Adipocyte (in vitro differentiated cells): ENCODE measurements at places on chromosomes 7 and 10.

DNA sequence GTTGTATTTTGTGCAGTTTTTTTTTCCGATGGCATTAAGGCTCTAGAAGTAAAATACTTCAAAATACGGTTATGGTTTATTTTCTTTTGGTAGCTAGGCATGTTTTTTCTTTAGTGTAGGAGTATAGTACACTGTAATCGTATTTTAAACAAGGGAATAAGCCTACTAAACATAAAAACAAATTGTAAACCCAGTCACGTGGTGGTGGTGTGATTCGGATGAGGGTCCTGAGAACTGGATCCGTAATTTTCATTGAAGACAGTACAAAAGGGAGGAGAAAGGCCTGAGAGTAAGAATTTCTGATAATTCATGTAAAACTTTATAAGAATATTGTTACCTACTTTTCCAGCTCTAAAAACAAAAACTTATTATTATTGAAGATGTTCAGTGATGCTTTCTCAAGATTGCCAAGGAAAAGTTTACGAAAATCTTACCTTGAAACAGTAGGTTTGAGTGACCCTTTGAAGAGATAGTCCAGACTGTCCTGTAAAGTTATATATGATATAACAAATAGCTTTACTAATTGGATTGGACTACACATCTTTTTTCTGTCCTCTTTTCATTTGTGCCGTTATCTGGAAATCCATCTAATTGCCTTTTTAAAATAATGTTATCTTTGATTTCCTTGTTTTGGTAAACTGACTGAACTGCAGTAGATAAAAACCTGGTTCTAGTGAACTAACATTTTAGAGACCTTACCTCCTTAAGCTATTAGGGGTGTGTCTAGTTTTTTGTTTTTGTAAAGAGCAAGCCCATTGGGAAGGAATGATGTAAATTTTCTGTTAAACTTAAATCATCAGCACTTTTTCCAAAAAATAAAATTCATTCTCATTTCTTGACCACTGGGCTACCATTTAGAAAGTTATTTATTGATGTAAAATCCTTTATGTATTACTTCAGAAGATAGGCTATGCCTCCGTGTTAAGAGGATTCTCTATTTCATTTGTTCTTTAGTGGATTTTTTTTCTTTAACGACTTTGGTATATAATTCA lies 1.0 kb upstream of the PBLD start:
- peak; percentile 45 for DNase-seq

DNA sequence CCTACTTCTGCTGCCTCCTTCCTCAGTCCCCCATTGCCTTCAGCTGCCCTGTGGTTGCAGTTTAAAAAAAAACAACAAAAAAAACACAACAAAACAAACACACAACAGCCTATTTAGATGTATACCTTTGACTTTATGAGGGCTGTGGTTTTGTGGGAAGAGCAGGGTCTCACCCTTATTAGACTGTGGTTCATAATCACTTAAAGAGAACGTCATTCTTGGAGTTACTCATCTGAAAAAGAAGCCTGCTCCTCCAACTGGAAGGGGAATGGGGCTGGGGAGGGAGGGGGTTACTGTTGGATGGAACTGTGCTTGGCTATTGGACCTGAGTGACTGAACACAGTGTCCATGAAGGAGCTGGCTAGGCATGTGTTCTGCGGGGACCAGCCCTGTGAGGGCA lies 48.1 kb downstream of the SDK1 start:
- DNase-seq, result no peak

GRCh38 chr10:56104487-56104886 lies 256.6 kb downstream of the ZWINT start:
- DNase-seq, result no peak

DNA sequence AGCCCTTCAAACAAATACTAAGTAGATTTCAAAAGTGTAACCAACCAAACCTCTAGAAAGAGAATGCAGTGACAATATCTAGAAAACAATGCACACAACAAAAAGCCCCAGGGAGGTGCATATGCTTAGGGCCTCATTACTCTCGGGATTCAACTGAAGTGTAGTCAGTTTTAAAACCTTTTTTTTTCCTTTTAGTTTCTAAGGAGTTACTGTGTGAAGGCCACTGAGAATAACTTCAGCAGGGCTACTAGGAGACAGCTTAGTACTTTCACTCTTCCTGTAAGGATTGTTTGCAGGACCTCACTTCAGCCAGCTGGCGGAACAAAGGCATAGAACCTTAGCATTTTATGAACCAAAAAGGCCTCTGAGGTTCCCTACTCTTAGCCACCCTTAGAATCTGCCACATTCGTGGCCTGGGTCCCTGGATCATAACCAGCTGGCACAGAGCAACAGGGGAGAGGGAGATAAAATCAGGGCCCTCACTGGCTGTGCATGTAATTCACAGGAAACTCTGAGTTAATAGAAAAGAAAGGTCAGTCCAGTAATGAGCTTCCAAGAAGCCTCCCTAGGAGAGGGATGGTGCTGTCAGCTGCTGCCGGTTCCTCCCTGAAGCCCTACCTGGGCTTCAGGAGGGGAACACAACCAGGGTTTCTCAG lies 3.6 kb downstream of the VOPP1 start:
- DNase-seq, result peak; percentile 40

DNA sequence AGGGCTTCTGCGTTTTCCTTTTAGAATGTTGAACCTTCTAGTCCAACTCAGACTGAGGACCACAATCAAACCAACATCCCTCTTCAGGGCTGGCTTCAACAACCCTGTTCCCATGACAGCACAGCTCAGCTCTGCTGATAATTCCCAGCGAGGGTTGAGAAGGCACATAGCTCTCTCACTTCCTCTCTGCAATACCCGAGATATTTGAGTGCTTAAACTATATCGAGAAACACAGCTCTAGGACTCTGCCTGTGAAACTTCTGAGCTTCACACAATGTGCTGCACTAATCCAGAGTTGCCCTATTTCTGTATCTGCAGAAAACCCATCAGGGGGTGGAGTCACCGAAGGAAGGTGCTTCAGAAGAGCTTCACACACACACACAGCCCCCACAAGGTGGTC lies 1.6 kb upstream of the ADARB2 start:
- no peak for DNase-seq

GRCh38 chr10:9886772-9887171 lies 1130.9 kb upstream of the CELF2 start:
- no peak for DNase-seq

- DNase-seq, result no peak
Observed at GRCh38 chr10:32964270-32964669, 6.2 kb upstream of the ITGB1 start.

- DNase-seq, result peak; percentile 65
Observed at GRCh38 chr7:38195804-38196595, 18.0 kb downstream of the STARD3NL start.

DNA sequence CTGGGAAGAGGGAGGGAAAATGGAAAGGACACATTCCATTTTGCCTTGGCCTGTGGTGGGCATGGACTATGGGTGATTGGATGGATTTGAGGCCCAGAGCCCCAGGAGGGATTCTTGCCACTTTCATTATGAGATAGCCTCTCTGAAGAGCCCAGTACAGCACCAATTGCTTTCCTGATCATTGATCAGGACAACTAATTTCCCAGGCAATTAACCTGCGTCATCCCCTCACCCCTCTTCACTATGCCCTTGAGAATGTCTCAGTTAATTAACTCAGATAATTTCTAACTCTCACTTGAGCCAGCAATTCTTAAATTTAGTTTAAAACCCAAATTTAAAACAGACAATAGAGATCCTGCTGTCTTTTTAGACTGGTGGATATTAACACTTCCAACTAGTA lies 13.5 kb upstream of the PLEKHA1 start:
- no peak for DNase-seq

GRCh38 chr7:139094596-139094995 lies 14.9 kb downstream of the ZC3HAV1 start:
- DNase-seq, result no peak

DNA sequence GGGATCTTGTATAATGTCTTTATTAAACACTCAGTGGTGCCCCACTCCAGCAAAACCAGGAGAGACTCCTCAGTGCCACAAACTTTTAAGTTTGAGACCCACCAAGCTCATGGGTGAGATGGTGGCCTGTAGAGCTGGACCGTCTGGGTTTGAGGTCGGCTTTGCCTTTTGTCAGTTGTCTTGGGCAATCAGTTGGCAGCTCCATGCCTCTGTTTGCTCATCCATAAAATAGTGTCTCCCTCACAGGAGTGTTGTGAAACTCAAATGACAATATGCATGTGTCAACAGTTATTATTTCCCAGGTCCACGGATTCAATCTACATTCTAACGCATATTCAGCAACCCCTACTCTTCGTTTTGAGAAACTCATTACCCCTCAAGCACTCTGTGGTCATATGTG lies 367.8 kb upstream of the C7orf33 start:
- DNase-seq, result no peak

DNA sequence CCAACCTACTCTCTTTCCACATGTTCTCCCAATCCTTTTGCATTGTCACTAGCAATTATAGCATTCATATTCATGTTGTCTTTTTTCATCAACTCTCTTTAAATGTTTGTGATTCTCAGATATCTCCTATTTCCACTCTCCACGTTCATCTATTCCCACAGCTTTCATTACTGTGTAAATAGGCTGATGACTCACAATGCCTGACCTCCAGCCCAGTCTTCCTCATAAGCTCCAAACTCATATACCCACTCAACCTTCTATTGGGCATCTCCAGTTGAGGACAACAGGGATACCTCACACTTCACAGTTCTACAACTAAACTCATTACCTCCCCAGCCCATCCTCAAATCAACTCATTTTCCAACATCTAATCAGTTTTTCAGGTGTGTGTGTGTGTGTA lies 194.1 kb downstream of the DGKI start:
- DNase-seq, result peak; percentile 44

DNA sequence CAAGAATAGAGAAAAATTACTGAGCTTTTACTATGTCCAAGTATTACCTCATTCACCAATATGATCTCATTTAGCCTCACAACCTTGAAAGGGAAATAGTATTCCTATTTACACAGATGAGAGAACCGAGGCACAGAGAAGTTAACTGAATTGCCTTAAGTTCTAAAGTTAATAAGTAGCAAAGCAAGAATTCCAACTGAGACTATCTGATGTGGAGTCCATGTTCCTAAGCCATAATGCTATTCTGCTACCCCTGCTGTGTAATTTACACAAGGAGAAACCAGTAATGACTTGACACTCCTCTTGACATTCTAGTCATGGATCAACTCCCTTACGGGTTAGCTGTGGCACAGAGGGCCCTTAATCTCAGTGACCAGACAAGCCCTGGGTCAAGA lies 60.7 kb downstream of the ABCB4 start:
- DNase-seq, result peak; percentile 54

- no peak for DNase-seq
Observed at GRCh38 chr7:130500463-130500862, 8.6 kb downstream of the MEST start.

- DNase-seq, result no peak
Observed at GRCh38 chr7:95322854-95323253, 1.5 kb downstream of the PON1 start.

- no peak for DNase-seq
Observed at GRCh38 chr10:3287572-3288445, 115.2 kb upstream of the PITRM1 start.

GRCh38 chr10:10886861-10887531 lies 130.7 kb upstream of the CELF2 start:
- DNase-seq, result no peak

DNA sequence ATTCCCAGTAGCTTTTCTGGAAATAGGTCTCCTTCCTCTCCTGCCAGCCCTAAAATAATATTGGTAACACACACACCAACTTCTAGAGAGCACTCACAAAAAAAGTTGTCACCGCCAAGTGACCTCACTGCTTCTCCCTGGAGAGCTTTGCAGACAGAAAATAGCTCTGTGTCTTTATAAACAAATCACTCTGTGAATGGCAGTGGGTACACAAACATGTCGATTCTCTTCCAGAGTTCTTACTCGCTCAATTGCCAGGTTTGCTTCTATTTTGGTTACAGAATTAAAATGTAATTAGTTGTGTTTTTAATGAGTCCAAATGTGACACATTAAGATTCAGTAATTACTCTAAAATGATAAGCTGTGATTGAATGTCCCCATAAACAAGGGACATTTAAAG lies 649.2 kb upstream of the C7orf33 start:
- DNase-seq, result no peak

GRCh38 chr7:101126651-101127459 lies at the start of gene SERPINE1:
Gene SERPINE1 (plus strand): TSS chr7:101127104. CDS start chr7:101128394, 1,290 bp downstream.
- DNase-seq, result peak; percentile 98

DNA sequence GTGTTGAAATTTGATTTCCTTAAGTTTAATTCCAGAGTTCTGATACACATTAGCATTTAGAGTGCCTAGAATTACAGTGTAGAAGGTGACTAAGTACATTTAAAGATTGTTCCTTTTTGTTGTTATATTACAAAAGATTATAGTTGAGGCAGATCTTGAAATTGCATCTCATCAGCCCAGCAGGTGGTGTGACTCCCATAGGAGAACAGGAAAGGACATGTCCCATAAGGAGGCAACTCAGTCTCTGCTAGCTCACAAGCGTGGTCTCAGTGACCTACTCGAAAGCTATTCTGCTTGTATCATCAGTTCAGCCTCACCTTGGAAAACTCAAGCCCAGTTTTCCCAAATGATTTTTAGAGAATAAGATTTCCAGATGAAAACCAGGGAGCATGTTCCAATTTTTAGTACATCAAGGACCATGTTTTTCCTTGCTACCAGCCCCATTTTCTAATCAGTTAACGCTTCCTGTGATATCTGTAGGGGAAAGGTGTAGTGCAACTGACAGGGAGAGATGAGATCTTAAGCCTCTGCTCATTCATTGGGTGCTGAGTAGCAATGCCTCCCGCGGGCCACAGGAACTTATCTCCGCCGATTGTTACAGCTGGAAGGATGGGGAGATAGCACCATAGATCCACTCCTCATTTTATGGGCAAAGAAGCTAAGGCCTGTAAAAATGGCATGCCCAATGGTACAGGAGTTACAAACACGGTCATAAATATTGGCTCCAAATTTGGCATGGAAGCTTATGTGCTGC lies 1.1 kb upstream of the GNAI1 start:
- peak; percentile 46 for DNase-seq

- DNase-seq, result no peak
Observed at GRCh38 chr7:137166363-137166762, 177.2 kb downstream of the PTN start.

DNA sequence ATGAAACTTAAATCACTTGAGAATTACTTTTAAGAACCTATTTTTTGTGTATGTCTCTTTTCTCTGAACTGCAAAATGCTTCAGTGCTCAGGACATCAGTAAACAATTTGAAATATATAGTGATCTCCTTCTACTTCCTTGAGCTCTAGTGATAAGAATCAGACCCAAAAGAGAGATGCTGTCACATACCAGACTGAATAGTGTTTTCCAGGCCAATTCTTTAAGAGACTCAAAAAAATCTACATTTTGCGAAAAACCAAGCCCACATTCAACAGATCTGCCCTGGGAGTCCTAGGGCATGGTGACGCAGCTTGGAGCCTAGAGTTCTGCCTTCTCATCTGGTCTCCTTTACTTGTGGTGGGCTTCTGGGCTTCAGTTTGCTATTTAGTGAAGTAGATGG lies 72.1 kb upstream of the SLC13A1 start:
- DNase-seq, result no peak

GRCh38 chr7:129100827-129101166 lies 43.7 kb upstream of the TSPAN33 start:
- DNase-seq, result no peak

- no peak for DNase-seq
Observed at GRCh38 chr10:114753126-114753525, 68.5 kb upstream of the FHIP2A start.
